ENCODE measurements at places on chromosomes 2 and 18.

GRCh38 chr2:183866666-183867065, 731.7 kb upstream of the ZNF804A start:
- DNase-seq = no peak

DNA sequence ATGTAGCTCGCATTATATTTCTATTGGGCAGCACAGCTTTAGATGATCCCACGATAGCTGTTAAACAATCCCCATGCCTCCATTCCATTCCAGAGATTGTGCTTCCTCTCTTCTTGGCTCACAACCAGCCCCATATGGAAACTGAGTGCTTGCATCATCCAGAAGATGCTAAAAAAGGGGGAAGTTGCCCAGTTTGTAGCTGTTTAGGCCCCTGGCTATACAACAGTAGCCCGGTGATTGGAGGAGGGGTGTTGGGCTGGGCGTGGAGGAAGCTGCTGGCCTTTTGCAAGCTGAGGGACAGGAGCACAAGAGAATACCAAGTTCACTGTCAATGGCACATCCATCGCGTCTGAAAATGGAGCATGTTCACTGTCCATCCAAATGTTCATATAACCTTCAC, 360.2 kb downstream of the ALK start:
- DNase-seq = no peak

DNA sequence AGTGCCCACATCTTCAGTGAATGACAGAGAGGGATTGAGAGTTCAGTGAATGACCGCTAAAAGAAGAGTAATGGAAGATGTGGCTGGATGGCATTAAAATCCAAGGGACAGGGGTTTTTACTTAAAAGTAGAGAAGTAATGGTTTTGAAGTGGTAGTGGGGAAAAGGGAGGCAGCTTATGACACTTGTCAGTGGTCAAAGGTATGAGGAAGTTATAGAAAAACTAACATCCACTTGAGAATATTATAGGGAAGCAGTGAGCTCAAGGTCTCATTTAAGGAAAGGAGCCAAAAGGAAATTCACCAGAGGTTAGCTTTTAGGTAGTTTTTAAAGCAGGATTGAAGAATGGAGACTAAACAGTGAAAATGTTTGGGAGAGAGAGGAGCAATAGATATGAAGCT, 24.3 kb downstream of the CDK15 start:
- DNase-seq = no peak

- DNase-seq = no peak
Observed at GRCh38 chr2:124402274-124402673, 377.2 kb downstream of the CNTNAP5 start.

DNA sequence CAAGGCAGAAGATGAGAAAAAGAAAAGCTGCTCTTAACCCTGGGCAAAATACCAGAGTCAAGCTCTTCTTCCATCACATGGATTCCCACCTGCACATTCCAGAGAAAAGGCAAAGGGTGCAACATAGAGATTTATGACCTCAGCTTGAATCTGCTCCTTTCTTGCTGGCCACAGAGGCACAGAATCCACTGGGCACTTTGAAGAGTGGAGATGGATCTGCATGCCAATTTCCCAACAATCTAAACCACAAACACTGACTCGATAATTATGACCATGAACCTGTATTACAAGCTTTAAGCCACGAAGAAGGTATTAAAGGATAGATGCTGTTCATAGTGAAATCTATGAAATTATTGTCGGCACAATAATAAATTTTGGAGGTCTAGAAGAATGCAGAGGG, 237.3 kb downstream of the PID1 start:
- DNase-seq = no peak

DNA sequence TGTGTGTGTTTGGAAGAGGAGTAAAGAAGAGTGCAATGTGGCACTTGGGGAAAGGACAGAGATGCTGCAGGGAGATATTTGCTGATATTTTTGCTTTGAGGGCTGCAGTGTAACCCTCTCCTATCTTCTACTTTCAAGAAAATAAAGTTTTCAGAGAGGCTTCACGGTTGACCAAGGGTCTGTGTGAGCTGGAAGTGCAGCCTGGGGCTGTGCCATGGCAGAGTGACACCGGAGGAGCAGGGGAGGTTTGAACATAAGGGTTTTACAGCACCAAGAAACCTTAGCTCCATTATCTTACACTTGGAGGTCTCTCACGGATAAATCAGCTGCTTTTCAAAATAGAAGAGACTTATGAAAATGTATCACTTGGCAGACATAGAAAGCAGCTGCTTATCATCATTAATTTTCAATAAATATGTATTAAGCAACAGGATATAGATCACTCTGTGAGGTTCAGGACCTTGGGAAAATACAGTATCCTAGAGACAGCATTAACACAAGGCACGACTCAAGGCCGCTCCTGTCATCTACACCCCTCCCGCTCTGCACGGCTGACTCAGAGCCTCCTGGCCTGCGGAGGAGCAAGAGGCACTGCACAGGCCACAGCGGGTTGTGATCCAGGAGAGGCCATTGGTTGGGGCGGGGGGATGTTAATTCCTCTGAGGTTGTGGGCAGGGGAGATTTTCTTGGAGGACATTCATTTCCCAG, 127.8 kb downstream of the COPS8 start:
- DNase-seq = no peak

- DNase-seq = no peak
Observed at GRCh38 chr2:124524155-124524915, 499.2 kb downstream of the CNTNAP5 start.

- no peak for DNase-seq
Observed at GRCh38 chr2:63850649-63851048, 9.0 kb downstream of the UGP2 start.

GRCh38 chr2:232418466-232419244, 12.0 kb downstream of the ALPG start:
- no peak for DNase-seq

DNA sequence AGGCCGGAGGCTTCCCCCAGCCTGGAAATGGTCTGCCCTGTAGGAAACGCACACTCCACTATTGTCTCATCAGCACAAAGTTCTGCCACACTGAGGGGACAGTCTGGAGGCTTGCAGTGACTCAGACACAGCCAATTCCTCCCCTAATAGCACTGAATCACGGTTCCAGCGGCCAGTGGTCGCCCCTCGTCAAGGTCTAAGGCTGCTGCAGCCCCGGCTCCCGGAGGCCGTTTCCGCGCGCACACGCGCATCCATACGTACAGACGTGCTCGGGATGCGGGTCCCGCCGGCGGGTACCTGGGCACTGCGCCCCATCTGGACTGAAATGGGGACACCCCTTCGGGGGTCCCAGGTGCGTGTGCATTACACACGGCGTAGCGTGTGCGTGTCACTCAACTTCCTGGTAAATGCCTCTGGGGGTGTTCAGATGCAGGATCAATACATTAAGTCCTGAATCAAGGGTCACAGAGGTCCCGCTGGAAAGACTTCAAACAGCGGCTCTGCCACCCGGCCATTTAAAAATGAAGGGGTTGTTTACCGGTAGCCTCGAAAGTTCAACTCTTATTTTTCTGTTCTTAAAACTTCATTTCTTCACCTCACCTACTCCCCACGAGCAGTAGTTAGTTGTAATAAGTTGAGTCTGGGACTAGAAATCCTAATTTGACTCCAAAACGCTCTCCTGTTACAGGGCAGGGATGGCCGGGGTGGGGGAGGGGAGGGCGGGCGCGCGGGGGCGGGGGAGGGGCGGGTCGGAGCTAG, 572 bp upstream of the ZNF516 start:
- peak; percentile 36 for DNase-seq

DNA sequence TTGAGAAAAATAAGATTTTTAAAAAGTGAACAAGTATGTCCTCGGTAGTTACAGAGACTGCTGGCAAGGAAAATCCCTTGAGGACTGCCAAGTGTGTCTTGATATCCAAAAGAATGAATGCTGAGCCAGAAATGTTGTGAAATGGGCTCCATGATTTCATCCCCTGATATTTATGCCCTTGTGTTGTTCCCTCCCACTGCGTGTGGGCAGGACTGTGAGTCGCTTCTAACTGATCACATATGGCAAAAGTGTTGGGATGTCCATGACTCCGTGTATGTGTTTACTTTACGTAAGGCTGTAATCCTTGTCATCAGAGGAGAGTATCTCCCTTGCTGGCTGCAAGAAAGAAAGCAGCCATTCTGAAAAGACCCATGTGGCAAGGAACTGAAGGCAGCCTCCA, 285.1 kb downstream of the SS18 start:
- DNase-seq = no peak

DNA sequence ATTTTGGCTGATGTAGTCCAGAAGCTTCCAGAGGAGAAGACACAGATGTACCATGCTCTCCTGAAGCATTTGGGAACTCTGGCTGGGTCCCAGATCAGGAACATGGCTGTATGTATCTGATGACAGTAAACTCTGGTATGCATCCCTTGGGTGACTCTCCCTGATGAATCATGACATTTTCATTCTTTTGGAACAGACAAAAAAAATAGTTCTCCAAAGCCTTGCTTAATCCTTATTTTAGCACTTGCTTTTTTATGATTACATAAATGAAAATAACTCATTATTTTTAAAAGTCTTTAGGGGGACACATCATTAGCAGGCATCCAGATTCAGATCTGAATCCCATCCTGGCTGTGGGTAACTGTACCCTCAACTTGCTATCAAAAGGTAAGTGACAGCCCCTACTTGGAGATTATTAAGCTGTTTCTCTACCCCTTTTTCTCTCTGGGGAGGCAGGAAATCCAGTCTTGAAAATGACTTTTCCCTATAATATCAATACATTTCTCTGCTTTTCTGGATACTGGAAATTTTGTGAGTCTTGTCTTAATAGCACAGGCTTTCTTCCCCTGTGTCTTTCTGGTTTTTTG, 23.3 kb downstream of the AOX1 start:
- DNase-seq = no peak
